ENCODE measurements at places on chromosomes 12 and 14.

DNA sequence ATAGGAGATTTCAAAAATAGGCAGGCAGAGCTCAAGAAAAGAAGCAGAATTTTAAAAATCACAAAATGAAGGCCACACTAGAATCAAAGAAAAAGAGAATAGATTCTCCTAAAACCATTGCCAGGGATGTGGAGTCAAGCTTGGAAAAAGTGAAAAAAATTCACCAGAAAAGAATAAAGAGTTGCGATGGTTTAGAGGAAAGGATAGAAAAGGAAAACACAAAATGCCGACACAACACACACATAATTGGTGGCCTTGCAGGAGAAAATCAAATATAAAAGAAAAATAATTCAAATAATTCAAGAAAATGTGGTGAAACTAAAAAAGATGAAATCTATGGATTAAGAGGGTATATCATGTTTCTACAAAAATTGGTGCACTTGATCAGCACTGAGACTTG is 181.6 kb upstream of the C14orf180 start:
- no peak for DNase-seq

DNA sequence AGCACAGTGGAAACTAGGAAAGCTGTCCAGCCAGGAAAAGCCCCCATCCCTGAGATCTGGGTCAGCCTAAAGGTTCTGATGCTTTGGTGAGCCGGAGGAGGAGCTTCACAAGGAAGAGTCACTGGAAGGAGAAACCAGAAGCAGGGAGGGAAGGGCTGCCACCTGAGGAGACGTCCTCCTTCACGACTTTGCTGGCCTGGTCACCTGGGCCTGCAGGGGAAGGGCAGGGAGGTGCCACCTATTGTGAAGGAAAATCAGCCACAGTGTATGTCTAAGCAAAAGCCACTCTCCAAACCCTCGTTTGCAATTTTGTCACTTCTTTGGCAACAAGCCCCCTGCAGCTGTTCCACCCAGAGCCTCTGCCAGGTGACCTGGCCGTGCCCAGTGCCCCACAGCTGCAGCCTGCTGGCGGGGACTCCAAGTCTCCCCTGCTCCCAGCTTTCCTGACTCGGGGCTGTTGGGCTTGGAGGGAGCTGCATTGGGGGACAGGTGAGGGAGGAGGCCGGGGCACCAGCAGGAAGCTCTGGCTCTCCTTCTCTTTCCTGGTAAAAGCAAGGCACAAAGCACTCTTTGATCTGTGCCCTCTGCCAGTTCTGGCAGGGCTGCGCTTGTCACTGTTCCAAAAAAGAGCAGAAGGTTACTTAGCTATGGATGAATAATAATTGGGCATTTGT is 120.9 kb upstream of the BCL2L14 start:
- DNase-seq, result no peak

DNA sequence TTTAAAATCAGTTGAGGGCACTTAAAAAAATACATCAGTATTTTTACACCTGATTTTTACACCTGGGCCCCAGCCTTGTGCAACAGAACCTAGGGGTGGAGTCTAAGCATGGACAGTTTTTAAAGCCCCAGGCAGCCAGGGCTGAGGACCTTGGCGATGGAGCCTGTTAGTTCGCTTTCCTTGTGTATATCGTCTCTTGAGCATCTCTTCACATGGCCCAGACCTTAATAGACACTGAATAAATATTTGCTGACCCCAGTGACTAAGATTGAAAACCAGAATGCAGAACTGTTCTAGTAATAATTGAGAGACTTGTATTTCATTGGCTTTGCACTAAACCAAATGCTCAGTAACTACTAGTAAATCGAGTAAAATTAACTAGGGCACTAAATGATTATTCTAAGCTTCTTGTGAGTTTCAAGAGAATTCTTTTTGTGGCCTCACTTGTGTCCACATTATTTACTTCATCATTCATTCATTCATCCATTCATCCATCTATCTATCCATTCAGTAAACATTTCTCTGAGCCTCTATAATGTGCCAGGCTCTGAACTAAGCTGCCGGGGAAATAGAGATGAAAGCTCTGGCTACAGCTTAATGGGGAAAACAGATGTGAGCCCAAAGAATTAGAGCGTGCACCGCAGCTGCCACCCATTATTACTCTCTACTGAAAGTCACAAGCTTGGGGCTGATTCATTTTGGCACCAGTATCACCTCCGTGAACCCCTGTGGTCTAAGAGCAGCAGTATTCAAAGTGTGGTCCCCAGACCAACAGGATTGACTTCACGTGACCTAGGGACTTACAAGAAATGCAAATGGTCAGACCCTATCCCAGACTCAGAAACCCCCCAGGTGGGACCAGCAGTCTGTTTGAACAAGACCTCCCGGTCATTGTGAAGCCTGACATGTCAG is 30.7 kb upstream of the BCL7A start:
- no peak for DNase-seq

DNA sequence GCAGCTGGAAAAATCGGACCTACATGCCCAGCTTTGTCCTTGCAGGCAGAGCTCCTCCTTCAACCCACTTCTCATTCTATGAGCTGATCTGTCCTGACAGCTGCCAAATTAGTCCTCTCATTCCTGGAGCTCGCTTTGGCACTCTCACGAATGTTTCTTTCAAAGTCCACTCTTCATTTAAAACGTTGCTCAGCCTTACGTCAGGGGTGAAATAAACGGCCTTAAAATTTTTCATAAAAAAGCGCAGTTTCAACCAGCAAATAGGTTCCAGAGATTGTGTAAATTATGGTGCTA is 120.9 kb upstream of the HIF1A start:
- DNase-seq, result no peak
